ENCODE measurements at places on chromosomes 12 and 14.

DNA sequence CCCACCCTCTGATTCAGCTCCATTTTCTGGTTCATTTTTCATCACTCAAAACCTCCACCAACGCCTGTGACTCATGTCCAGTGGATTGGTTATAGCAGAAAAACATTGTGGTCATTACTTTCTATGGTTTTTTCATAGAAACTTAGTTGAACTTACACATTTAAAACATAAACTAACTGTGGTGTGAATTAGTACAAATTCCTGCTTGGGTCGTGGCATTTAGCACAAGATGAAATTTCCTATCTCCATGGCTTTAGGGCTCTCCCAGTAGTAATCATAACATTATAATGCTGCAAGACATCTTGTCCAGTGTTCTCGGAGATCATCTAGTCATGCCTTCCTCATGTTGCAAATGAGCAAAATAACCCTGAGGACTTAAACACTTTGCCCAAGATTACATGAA lies 7.1 kb downstream of the RNASE7 start:
- no peak for DNase-seq

- DNase-seq: no peak
These were observed 576.5 kb downstream of the MED13L start for GRCh38 chr12:115700896-115701465.

GRCh38 chr14:32378284-32378683 lies 49.2 kb downstream of the AKAP6 start:
- no peak for DNase-seq

DNA sequence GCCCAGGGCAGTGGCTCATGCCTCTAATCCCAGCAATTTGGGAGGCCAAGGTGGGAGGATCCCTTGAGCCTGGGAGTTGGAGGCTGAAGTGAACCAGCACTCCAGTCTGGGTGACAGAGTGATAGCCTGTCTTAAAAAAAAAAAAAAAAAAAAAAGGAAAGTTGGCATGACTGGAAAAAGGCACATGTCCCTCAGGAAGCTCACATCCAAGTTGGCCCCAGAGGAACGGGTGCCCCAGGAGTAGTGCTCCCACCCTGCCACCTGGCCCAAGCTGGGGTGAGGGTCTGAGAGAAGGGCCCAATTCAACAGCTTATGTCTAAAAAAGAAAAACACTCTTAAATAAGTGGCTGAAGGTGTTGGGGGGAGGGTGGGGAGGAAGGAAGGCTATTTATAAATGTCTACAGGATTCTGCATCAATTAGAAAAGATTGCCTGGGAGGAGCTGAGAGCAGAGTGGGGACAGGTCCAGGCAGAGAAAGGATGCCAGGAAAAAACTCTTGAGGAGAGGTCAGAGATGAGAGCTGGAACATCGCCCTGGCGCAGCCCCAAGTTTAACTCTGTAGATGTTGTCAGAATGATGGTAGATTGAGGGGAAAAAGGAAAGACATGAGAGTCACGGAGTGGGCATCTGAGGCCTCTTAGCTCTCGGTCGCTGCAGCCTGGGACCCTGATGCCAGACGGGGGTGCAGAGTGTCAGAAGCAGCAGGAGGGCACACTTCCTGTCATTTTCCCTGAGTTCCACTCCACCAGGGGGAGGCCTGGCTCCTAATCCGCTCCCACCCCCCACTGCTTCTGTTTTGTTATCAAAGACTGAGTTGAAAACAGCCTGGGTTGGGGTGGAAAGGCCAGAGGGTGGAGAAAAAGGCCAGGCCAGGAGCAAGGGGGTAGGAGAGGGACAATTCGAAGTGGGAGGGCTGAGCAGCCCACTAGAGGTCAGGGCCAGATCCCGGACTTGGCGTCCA lies 7.3 kb downstream of the SPRYD3 start:
- no peak for DNase-seq

GRCh38 chr12:122788387-122788786 lies 14.0 kb downstream of the CCDC62 start:
- no peak for DNase-seq

DNA sequence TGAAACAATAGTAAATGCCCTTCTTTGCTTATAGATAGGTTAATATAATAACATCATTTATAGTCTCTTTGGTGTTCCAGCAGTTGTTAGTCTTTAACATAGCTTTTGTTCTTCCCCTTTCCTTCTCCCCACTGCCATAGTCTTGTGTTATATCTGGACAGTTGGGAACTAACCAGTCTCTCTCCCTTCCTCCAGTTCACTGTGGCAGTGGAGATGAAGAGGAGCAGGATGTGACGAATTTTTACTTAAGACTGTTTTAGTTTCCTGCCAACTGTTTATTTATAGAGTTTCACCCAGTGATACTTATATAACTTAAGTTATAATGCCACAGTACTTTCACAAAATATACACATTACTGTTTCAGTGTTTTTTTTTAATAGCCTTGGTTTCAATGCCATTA lies 277.4 kb downstream of the PDZRN4 start:
- no peak for DNase-seq

DNA sequence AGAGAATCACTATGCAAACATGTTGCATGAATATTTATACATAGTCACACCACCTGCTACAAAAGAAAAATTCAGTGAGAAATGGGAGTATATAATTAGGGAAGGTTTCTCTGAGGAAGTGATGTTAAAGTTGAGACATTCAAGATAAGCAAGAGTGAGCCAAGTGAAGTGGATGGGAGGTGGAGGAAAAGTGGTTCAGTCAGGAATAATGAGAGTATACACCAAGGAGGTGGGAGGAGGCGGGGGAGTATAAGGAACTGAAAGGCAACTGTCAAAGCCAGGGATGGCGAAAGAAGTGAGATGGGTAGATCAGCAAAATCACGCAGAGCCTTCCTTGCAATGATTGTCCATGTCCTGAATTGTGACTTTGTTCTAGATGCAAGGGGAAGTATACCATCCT lies 33.7 kb downstream of the PRKD1 start:
- DNase-seq: no peak

DNA sequence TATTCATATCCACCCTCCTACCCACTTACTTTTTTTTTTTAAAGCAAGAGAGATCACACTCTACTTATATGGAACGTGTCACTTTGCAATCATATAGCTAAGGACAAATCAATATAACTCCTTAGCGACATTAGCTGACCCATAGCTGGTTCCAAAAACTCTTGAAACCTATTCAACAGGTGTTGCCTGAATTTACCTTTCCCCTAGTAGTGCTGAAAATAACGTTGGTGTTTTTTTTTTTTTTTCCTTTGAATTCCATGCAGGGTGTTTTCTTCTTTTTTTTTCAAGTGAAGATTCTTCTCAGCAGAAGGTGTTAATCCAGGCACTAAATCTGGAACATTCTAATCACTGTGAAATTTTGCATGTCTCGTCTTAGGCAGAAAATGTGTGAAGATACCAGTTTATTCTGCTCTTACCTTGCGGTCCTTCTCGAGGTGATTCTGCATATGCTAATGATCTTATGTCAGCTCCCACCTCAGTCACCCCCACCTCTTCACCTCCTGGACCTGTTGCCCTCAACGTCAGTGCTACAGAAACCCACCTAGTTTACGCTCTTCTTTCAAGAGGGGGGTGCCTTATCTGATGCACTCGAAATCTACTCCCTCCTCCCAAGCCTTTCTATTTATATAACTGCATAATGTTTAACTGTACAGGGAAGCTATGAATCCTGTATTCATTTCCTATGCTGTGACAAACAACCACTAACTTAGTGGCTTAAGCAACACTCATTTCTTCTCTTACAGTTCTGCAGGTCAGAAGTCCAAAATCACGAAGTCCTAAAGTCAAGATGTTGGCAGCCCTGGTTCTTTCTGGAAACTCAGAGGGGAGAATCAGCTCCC lies 7.1 kb upstream of the VPS37B start:
- DNase-seq: no peak
